ENCODE measurements at places on chromosomes 12 and 14. TPM values are rescaled to one million over a fixed set of nuclear protein-coding genes. Genes with fewer than 3 reads are reported as not detected.

L2HGDH gene
- total RNA-seq = 18.8 TPM

GRCh38 chr12:5407034-5407856 lies 24.7 kb upstream of the NTF3 start:
- DNase-seq = no peak

GRCh38 chr14:95365401-95365800 lies 45.7 kb upstream of the CLMN start:
- DNase-seq = no peak

GRCh38 chr14:72155379-72155993 lies 223.3 kb downstream of the RGS6 start:
- no peak for DNase-seq

GRCh38 chr12:54988402-54989054 lies 4.0 kb upstream of the TESPA1 start:
- DNase-seq = no peak

All from activated CD8-positive, alpha-beta T cell treated with anti-CD3 and anti-CD28 coated beads for 36 hours (primary cell).